ENCODE measurements at places on chromosomes 3 and 15.
A peak's percentile ranks its signal among the peaks of the same experiment; 100 is the strongest.

- no peak for DNase-seq
Observed at GRCh38 chr15:72803006-72803405, 19.4 kb upstream of the ADPGK start.

DNA sequence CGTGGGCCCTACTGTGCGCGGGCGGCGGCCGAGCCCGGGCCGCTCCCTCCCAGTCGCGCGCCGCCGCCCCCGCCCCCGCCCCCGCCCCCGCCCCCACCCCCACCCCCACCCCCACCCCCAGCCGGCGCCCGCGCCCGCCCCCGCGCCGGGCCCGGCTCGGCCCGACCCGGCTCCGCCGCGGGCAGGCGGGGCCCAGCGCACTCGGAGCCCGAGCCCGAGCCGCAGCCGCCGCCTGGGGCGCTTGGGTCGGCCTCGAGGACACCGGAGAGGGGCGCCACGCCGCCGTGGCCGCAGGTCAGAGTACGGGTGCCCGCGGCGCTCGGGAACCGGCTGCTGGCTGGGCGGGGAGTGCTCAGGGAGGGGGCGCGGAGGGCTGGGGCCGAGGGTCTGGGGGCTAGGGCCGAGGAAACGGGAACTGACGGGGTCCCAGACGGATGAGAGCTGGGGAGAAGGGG, 1.1 kb upstream of the PPARG start:
- no peak for DNase-seq

GRCh38 chr3:65758876-65759598, 279.7 kb downstream of the MAGI1 start:
- no peak for DNase-seq

DNA sequence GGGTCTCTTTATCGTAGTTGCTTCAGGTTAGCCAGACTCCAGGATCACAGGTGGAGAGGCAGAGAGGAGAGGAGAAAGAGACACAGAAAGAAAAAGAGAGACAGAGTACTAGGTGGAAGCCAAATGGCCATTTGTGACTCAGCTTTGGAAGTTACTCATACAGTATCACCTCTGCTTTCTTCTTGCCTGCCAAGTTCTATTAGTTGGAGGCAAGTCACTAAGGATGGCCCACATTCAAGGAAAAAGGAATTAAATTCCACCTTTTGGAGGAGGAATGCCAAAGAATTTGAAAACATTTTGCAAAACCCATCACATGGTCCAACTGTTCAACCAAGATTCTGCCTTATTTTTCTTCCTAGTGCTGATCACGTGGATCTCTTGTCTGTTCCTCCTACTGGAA, 291.1 kb downstream of the CHL1 start:
- DNase-seq: no peak

- no peak for DNase-seq
Observed at GRCh38 chr3:13883681-13884080, 3.8 kb upstream of the WNT7A start.

DNA sequence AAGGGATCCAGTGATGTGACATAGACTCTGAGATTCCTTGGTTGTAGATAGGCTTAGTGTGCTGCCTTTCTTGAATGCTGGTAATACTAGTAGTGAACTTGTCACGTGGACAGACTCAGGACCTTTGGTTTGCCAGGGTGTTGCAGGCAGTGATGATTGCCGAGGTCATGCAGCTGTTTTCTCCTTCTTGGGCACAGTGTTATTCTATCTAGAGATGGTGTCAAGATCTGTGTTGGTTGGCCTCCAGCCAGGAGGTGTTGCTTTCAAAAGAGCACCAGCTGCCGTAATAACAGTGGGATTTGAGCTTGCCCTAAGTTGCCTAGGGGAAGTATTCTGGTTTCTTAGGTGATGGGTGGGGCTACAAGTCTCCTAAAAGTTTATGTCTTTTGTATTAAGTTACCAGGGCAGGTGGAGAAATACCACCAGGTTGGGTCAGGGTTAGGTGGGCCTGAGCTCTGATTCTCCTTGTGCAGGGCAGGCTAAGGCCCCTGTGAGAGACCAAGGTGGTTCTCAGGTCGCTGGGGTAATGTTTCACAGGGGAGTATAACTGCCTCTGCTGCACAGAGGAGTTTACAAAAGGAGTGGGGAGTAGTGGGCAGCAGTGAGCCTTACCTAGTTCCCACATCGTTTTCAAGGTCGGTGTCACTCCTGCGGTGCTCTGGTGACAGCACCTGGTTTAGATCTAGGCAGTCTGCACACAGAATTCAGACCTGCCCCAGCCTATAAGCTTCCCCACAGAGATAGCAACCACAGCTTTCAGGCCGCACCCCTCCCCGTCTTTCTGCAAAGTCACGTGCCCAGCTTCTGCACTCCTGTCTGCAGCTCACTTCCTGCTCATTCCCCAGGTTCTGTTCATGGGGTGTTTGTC, 350.3 kb downstream of the DOCK3 start:
- DNase-seq: peak; percentile 35

DNA sequence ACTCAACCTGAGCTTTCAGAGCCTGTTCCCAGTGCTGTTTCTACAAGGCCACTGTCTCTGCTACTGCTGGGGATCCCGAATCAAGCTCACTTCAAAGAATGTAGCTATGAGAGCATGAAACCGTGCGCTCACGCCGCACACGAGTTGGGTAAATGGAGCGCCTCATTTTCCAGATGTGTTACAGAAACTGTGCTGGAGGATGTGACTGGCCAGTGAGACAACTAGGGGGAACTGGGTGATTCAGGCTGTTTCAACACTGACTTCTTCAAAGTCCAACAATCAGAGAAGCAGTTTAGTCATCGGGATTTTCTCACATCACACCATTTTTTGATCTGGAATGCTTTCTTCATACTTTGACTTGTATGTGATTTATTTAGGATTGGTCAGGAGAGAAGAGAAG, 3.5 kb downstream of the ZNF710 start:
- peak; percentile 19 for DNase-seq

DNA sequence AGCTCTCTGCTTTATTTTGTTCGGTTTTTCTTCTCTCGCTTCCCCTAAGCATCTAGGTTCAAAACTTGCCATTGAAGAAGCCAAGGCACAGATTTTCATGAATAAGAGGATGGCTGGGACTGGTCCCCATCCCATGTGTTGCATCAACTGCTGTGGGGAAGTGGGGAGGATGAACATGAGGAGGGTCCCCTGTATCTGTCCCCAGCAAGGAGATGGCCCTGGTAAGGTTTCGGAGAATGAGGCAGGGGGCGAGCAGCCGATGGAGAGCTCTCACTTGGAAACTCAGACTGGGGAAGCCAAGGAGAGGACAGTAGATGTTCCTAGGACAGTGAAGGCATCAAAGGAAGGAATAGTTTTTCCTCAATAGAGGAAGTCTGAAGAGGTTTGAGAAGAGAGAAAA, 142.0 kb upstream of the ATP2B2 start:
- DNase-seq: no peak

- DNase-seq: no peak
Observed at GRCh38 chr3:87002346-87002745, 11.4 kb upstream of the VGLL3 start.

DNA sequence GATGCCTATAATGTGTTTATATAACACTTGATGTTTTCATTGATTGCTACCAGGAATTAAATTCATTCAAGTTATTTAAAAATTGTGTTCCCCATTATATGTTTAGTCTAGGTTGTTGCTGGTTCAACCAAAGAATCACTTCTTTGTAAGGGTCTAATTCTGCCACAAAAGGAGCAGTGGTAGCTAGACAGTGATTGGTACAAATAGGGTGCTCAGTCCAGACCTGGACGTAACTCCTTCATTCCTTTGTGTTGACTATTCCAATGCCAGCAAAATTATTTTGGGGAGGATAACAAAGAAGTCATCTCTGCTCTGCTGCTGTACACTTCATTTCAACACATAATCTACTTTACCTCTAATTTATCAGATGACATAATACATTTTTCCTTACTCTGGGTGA, 1.2 kb downstream of the CHMP2B start:
- no peak for DNase-seq

GRCh38 chr15:41581110-41581509, 22.1 kb downstream of the TYRO3 start:
- DNase-seq: no peak

- DNase-seq: no peak
Observed at GRCh38 chr3:119902061-119902460, 120.2 kb downstream of the NR1I2 start.

DNA sequence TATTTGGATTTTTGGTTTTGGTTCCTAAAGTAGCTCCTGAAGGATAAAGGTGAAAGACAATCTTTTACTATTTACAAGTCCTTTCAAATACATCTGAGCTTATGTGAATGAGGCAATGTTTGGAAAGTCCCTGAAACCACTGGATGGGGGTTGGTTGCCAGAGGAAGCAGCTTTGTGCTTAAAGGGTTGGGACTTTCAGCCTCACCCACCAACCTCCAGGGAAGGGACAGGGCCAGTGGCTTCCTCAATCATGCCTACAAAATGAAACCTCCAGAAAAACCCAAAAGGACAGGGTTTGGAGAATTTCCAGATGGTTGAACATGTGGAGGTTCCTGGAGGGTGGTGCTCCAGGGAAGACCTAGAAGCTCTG, 20.9 kb upstream of the ABHD17C start:
- no peak for DNase-seq

GRCh38 chr3:150666167-150666566, 37.6 kb downstream of the ERICH6 start:
- no peak for DNase-seq

DNA sequence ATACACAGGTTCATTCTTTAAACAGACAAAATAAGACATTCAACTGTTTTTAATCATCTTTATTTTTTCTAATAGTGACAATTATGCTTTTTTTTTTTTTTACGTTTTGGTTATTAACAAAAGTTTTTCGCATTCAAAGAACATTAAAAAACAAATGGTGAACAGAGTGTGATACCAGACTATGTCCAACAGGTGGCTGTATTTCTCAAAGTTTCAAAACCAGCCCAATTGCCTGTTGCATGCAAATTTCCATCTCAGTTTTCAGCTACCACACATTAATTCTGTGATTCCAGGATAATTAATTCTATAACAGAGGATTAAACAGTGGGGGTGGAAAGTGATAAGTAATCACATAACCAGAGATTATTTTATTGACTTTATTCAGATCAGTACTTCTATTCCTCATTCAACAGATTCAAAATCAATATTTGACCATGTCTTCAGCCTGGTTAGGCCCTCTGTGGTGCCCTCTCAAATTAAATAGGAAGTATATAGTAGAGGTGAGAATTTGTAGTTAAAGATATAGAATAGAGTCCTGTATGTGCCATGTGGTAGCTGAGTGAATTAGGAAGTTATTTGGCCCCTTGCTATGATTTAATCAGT, 122.2 kb upstream of the DCBLD2 start:
- DNase-seq: no peak

DNA sequence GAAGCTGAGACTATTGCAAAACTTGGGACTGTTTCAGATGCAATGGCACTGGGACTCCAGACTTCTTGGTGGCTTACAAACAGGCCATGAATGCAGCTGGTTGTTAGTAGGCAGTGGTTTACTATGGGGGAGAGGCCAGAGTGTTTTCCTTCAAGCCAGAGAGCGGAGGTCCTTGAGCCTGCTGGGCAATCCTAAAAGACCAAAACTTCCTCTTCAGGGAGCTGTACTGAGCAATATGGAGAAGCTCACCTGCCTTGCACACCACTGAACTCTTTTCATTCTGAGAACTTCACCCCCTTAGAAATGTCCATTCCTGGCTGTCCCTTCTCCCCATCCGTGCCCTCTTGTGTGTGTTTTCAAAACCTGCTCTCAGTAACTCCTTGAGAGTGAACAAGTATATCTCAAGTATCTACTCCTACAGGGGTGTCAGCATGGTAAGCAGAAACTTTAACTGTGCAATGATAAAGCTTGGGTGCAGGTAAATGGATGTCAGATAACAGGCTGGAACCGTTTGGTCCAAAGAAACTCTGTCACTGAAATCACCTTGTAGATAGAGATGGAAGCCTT, 213.9 kb downstream of the CLSTN2 start:
- DNase-seq: no peak

- DNase-seq: no peak
Observed at GRCh38 chr3:114962189-114962588, 184.9 kb downstream of the ZBTB20 start.

DNA sequence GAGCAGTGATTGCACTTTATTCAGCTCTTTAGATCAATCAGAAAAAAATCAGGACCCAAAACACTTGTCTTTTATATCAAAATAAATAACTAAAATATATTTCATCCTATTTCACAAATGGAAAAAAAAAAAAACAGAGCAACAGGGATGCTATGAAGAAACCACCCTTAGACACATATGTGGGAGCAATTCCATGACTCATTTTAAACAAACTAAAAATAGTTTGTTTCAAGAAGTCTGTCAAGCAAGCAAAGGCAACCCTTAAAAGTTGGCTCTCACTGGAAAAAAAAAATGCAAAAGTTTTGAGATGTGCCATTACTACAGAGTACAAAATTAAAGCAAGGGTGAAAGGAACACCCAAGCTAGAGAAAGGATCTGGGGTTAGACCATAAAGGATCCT, 5.7 kb downstream of the ATP13A3 start:
- no peak for DNase-seq

DNA sequence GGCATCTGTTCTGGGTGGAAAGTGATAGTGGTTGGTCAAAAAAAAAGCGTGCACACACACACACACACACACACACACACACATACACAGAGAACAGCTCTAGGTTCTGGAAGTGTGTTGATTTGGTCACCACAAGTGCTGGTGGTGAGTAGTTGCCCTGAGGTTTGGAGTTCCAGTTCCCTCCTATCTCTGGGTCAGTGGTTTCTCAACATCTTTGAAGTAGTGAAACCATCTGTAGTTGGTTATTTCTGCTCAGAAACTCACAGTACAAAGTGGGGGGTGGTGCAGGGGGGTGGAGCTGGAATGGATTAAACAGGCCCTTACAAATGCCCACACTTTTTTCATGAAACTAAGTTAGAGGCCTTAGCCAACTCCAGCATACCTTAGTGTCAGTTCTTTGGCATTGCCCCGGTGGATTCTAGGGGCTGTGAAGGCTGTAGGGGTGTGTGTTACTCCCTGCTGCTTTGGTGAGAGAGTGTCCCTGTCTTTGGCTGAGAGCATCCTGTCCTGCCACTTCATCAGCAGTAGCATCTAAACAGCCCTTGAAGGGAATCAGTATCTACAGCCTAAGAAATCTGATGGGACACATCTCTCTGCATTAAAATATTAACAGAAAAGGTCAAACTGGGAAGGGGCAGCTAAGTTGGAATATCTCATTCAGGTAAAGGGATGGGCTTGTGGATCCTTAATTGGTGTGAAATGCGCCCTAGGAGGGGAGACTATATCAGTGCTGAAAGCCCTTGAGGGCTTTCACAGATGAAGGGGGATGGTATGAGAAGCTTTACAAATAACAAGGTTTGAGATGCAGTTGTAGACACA, 20.6 kb downstream of the SMAD3 start:
- DNase-seq: no peak
